ENCODE measurements at places on chromosomes 7 and 10.

DNA sequence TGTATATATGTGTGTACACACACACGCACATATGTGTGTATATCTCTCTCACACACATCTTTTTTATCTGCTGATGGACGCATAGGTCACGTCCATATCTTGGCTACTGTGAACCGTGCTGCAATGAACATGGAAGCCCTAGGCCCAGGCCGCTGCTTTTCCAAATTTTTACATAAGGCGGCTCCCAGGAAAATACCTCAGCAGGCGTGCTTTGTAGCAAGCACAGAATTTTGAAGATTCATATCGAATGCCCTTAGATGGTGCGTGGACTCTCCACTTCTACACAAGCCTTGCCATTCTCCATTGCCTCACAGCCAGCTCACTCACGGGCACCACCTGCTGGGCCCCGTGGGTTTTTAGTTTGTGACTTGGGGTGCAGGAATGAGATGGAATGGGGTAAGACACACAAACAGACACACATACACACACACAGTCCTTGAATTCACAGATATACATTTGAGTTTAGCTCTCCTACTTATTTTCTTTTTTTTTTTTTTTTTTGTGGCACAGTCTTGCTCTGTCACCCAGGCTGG lies 57.9 kb upstream of the RNF32 start:
- no peak for DNase-seq

DNA sequence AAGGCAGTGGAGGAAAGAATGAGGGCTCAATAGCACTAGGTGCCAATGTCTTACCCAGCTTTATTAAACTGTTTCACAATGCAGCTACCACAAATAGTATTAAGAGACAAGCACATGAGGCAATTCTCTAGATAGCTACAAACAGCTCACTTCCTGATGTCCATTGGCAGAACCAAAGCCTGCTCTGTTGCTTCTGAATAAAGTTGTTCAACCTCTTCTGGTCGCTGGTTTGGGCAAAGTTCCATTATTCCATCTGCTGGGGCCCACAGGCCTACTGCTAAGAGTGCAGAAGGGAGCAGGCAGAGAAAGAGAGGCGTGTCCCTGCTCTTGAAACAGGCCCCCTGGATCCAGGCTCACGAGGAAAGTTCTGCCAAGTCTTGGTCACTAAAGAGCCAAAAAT lies 173.9 kb downstream of the ZNF438 start:
- no peak for DNase-seq

- DNase-seq, result no peak
Measured at GRCh38 chr10:72258617-72259016, 15.1 kb upstream of the DDIT4 start.

DNA sequence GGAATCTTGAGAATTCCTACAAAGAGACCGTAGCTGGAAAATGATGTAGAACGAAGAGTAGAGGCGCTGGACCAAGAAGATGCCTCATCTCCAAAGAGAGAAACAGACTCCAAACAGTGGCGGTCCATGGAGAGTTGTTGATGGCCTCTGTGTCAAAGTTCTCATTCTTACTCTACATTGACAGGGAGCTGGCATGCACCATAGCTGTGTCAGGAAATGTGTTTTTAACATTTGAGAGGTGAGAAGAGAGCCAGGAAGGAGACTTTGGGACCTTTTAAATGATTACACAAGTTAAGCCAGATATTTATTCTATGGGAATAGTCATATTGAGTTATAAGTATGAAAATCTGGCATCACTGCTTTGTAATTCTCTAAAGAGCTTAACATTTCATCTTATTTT lies 61.5 kb upstream of the FERD3L start:
- DNase-seq, result no peak

- no peak for DNase-seq
Measured at GRCh38 chr7:7231000-7231399, 48.7 kb downstream of the C1GALT1 start.

DNA sequence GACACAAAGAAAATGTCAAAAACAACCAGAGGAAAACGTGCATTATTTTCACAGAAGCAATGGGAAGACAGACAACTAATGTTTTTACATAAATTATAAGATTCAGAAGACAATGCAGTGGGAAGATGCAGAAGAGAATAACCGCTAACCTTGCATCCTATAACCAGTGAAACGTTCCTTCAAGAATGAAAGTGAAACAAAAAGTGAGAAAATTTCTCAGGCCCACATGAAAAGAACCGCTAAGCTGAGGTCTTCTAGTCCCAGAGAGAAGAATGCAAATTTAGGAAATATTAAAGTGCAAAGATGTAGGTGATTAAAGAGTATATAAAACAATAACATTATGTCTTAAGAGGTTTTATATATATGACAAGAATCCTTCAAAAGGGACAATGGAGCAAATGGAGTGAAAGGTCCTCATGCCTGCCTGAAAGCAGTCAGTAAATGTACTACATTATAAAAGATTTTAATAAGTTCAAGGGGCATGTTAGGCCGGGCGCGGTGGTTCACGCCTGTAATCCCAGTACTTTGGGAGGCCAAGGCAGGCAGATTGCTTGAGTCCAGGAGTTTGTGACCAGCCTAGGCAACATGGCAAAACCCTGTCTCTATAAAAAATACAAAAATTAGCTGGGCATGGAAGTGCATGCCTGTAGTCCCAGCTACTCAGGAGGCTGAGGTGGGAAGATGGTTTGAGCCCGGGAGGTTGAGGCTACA lies 43.1 kb upstream of the DDC start:
- DNase-seq, result no peak

DNA sequence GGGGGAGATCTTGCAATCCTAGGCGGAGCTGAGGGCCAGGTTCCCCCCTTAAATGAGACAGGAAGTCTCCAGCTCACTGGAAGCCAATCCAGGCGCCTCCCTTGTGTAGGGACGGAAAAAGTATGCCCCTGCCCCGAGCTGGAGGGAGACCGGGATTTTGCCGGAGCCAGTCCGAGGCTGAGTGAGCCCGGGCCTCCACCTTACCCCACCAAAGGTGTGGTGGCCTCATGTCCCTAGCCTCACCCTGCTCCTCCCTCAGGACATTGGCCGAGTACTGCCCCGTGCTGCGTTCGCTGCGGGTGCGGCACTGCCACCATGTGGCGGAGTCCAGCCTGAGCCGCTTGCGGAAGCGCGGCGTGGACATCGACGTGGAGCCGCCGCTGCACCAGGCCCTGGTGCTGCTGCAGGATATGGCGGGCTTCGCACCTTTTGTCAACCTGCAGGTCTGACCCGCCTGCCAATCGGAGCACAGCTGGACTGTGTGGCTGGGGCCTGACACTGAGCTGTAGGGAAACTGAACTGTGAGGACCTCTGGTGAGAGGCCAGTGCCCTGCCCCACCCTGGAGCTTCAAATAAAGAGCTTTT lies 2.0 kb downstream of the FBXL15 start:
- no peak for DNase-seq

DNA sequence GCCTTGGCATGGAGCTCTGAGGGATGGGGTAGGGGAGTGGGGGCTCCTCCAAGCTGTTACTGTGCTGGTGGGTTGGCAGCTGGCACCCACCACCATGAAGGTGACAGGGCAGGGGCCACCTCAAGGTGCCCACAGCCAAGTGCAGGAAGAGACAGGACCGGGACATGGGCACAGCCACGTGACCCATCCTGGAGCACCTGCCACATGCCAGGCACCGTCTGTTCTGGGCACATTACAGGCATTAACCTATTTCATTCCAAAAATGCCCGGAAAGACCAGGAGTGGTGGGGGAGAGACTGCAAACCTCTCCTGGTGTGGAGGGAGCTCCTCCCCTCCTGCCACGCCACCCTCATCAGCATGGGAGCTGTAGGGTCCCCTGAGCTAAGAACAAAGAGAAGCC lies 56.7 kb downstream of the CAMK2B start:
- no peak for DNase-seq

DNA sequence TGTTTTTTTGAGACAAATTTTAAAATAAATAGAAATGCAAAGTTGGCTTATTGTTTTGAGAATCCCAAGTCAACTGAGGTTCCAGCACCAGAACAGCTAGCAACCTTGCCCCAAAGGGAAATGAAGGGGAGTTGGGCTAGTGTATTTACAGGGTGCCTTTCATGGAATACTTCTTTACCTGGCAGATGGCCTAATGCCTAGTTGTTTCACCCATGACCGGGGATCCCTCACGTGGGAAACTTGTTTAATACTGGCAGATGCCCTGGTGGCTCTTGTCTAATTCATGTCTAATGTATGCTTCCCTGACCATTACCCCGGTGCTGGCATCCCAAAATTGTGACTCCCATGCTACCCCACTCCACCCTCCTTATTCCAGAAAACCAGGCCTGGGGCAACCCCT lies 861.1 kb upstream of the ZWINT start:
- DNase-seq, result no peak

DNA sequence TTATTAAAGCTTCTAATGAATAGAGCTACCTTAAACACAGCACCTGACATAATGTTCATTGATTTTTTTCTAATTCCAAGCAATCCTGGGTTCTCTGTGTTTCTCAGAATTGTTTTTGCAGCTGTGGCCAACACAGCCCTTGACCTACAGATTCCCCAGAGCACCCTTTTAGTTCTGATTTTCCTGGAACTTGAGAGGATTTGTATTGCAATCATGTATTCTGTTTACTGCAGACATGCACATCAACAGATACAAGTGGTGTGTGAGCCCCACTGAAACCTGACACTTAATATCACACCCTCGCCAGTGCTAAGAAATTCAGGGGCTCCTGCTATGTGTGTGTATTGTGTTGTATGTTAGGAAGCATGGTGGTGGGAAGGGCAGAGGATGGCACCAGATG lies 344.2 kb upstream of the POM121L12 start:
- no peak for DNase-seq

DNA sequence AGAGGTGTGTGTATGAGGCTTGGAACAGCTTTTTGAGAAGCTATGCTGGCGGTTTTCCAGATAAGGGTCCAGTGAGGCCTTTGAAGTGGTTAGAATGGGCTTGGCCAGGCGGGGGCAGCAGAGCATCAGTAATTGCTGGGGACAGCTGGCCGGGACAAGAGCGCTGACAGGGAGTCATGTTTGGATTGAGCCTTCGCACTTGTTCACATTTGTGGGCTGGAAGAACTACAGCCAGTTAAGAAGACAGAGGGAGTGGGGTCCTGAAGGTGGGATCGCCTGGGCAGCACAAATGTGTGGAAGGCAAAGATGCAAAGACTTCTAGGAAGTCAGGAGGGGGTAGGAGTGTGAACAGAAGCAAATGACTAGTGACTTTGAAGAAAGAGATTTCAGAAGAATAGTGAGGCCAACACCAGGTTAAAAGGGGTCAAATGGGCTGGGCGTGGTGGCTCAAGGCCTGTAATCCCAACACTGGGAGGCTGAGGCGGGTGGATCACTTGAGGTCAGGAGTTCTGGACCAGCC lies 12.7 kb upstream of the SDHAF3 start:
- DNase-seq, result peak; percentile 61

DNA sequence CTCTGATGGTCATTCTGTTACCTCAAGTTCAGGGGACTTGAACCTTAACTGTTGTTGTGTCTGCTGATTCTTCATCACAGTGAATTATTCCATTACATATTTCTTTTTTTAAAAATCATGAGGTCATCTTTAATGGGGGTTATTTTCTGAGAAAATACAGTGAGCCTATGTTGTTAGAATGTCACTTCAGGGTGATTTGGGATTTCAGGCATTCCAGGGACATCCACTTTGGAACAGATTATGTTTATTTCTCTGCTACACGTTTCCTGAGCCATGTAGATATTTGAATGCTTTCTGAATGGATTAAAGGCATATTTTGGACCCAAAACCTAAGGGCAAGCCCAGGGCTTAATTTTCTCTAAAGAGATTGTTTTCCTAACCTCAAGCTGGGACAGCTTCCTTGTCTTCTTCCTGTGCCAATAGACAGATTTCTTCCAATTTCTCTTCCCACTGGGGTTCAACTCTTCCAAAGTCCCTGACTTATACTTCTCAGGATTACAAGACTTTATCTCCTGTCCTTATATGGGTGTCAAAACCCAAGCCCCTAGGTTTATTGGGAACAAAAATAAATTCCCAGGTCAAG lies 271.7 kb downstream of the ARHGAP12 start:
- DNase-seq, result no peak

DNA sequence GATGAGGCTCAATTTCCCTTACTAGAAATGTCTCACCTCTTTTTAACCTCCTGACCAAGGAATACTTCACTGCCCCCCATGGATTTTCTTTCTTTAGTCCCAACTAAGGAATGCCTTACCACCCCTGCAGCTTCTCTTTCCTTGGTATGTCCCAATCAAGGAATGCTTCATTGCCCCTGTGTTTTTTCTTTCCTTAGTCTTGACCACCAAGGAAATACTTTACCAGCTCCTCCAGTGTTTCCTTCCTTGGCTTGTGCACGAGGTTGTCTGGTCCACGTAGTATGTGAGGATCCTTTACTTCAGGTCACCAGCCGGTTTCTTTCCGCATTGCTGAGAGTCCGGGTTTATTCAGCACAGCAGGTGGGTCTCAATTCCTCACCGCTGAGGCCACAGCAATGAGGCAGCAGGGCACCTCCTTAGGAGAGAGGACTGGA lies 59.3 kb downstream of the CYP2C9 start:
- DNase-seq, result no peak

GRCh38 chr10:1706711-1707110 lies 30.6 kb downstream of the ADARB2 start:
- no peak for DNase-seq

DNA sequence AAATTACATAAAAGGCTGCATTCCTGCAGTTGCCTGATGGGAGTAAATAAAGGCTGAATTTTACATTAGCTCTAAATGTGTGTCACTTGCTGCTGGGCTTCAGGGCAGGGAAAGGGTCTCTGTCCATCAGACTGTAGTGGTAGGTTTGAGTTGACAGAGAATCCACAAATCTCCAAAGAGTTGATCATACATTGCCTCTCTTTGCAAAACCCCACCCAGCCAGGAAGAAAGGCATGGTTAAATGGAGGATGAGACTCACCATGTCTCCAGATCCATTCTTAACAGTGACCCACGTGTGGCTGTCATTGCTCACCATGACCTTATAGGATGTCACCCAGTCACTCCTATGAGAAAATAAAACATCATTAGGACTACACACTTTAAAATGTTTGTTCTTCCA lies 92.8 kb downstream of the CPXM2 start:
- DNase-seq, result no peak

DNA sequence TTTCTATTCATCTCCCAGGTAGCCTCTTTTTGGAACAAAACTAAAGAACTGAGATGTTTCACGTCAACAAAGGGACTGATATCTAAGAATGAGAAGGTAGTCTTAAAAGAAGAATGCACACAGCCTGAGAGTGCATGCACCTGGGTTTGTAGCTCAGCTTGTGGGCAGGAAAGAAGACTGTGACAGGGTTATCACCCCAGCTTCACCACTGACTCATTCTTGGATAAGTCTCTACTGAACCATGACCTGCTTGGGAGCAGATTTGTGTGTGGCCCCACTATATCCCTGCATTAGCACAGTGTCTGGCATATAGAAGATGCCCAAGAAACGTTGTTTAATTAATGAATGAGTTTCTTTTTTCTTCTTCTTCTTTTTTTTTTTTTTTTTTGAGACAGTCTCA lies 187.5 kb downstream of the GPAM start:
- DNase-seq, result no peak

DNA sequence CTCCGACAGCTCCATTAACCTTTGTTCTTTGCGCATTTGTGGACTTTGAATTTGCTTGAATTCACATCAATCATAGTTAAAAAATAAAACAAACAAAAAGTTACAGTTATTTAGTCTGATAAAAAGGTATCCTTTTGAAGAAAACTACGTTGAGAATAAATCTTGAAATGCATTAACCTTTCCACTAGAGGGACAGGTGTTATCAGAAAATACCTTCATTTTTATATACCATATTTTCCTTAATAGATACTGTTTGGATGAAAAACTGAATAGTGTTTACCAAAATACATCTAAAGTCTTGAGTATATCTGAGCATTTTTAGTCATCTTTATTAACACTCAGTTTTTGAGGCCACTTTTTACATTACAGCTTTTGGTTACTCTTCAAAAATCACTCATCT lies 371.9 kb downstream of the ZWINT start:
- no peak for DNase-seq

GRCh38 chr7:36203071-36203790 lies 50.2 kb downstream of the EEPD1 start:
- DNase-seq, result no peak

Measured in NCI-H1436 (cell line).